Articular chondrocyte of knee joint (primary cell): ENCODE measurements at places on chromosomes 3 and 15. TPM values are rescaled to one million over a fixed set of nuclear protein-coding genes. Genes with fewer than 3 reads are reported as not detected.

The DPP8 gene
- 47.9 and 52.3 TPM in 2 replicates for total RNA-seq

The ATP2B2 gene
- total RNA-seq: not detected in 2 replicates

The NRG4 gene
- 0.26 TPM in 1 of 2 replicates, not detected in the other for total RNA-seq

The ZMYND10 gene
- total RNA-seq: 2.0 and 4.2 TPM in 2 replicates

The CLRN1 gene
- not detected in 2 replicates for total RNA-seq

The CACNA1D gene
- total RNA-seq: 0.91 and 2.9 TPM in 2 replicates

The TRIM42 gene
- not detected in 2 replicates for total RNA-seq

The CD86 gene
- not detected in 2 replicates for total RNA-seq

The C3orf33 gene
- total RNA-seq: 1.4 and 2.6 TPM in 2 replicates

The CCDC80 gene
- total RNA-seq: 863 and 1,114 TPM in 2 replicates

The DET1 gene
- total RNA-seq: 10.2 and 11.0 TPM in 2 replicates

The SPG11 gene
- 78.8 and 85.9 TPM in 2 replicates for total RNA-seq

The ARL14 gene
- 0.11 TPM in 1 of 2 replicates, not detected in the other for total RNA-seq

The SLC12A1 gene
- total RNA-seq: not detected in 2 replicates

The ATP13A4 gene
- total RNA-seq: 0.26 and 0.54 TPM in 2 replicates

The OSTN gene
- total RNA-seq: 1.4 TPM in 1 of 2 replicates, not detected in the other

The CILP gene
- total RNA-seq: 4.6 and 13.8 TPM in 2 replicates

The MAP6D1 gene
- total RNA-seq: 1.3 and 1.9 TPM in 2 replicates

The CCDC66 gene
- 32.9 and 37.4 TPM in 2 replicates for total RNA-seq

The FRMD4B gene
- 42.7 and 52.8 TPM in 2 replicates for total RNA-seq

The RUVBL1 gene
- total RNA-seq: 31.7 and 35.0 TPM in 2 replicates

The CCDC54 gene
- total RNA-seq: not detected in 2 replicates

The PLA2G4F gene
- not detected in 2 replicates for total RNA-seq

The CLDN16 gene
- total RNA-seq: not detected in 2 replicates

The IL17RB gene
- 2.1 and 3.6 TPM in 2 replicates for total RNA-seq

The TEX9 gene
- 10.8 and 13.5 TPM in 2 replicates for total RNA-seq

The C3orf80 gene
- 0.13 and 0.32 TPM in 2 replicates for total RNA-seq

The REC114 gene
- not detected in 2 replicates for total RNA-seq

The SNTN gene
- not detected in 2 replicates for total RNA-seq
